ENCODE measurements at places on chromosomes 2 and 18.

- DNase-seq, result no peak
Measured at GRCh38 chr2:83233326-83233725, 1225.8 kb downstream of the SUCLG1 start.

DNA sequence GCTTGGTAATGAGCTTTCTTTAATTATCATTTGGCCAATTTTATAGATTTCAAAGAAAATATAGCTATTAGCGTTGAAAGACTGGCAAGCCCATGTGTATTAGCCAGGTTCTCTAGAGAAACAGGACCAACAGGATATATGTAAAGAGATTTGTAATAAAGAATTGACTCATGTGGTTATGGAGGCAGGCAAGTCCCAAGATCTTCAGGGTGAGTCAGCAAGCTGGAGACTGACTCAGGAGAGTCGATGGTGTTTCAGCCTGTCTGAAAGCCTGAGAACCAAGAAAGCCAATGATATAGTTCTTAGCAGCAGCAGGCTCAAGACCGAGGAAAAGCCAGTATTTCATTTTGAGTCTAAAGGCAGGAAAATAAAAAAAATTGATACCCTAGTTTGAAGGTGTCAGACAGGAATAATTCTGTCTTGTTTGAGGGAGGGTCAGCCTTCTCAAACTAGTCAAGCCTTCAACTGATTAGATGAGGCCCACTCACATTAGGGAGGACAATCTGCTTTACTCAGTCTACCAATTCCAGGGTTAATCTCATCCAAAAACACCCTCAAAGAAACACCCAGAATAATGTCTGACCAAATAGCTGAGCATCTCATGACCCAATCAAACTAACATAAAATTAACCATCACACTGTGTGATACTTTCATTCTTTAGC, 78.3 kb upstream of the CRIM1 start:
- no peak for DNase-seq

DNA sequence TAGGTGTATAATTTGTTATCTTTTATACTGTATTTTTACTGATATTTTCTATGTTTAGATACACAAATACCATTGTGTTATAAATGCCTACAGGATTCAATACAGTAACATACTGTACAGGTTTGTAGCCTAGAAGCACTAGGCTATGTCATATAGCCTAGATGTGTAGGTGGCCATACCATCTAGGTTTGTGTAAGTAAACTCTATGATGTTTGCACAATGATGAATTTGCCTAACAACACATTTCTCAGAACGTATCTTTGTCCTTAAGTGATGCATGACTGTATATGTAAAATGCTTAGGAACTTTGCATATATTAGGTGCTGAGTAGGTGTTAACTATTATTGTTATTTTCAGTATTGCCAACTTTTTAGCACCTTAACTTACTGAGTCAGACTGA, 17.3 kb downstream of the UNC80 start:
- no peak for DNase-seq

DNA sequence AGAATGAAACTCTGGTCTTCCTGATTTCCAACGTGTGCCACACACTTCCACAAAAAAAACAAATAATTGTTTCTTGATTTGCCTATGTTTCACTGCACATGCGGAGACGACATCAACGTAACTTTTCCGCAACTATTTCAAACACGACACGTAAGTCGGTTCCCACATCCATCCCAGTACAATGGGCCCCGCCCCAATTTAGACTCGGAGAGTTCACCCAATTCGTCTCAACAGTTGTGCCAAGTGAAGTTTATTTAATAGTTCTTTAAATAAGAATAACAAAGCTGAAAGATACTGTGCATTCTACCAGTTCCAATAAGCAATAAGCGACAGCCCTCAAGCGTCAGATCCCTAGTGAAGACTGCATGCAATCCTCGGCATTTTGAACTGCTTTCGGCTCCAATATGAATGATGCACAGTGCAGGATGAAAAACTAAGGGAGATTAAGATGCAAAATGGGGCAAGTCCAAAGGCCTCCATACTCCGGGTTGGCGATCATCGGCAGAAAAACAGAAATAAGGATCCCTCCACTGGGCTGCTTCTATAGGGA, 664 bp downstream of the CCT4 start:
- no peak for DNase-seq

- no peak for DNase-seq
Measured at GRCh38 chr18:57242285-57242684, 95.4 kb downstream of the BOD1L2 start.

- no peak for DNase-seq
Measured at GRCh38 chr2:163723348-163723747, 12.5 kb downstream of the FIGN start.

DNA sequence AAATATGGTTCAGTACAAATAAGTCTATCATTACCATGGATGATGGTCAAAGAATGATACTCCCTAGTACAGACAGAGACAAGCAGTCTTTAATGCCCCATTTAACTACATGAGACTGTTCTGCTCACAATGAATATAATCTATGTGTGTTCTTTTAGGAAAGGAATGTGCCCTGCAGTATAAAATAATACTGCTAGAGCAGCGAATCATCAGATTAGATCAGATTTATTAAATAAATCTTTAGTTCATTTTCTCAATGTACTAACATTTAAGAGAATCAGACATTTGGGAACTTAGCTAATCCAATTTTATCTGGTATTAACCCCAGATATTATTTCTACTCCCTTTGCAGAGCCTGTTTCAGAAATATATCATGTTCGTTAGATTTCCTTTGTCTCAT, 272.0 kb upstream of the GCFC2 start:
- no peak for DNase-seq

DNA sequence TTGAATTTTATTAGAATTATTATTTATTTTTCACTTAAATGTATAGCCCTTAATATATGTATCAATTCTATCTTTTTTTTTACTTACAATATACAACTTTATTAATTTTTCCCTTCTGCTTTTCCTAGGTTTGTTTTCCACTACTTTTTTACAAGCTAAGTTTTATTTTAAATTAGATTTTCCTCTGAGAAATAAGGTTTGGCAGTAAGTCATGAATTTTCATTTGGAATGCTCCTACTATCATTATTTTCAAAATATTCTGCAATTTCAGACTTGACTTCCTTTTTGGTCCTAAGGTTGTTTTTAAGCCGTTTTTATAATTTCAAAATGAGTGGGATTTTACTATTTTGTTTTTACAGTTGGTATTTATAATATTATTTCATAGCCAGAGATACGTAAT, 222.8 kb upstream of the PIEZO2 start:
- DNase-seq, result no peak

DNA sequence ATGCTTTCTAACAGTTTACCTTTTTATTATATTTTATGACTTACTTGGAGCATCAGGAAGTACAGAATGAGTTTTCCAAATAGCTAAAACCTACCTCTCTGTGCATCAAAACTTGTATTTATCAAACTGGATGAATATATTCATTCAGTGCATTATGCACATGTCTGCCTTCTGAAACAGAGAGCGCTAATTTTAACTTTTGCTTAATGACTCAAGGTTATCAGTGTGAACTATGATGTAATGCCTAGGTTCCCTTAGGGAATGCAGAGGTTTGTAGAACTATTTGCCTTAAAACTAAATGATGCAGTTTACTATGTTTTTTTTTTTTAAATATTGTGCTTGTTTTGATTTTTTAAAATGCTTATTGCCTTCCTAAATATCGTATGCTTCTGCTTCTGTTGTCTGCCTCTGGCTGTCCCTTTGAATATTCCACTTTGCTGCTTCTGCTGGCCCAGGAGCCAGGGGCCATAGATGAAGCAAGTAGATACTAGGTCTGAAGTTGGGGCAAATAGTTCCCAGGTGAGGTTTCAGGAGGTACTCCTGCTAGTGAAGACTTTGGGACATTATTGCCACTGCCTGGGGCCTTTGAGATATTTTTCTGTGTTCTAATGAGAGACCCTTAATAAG, 16.5 kb downstream of the TMEM178A start:
- DNase-seq, result no peak

GRCh38 chr2:15510552-15510951, 50.6 kb downstream of the NBAS start:
- no peak for DNase-seq
